ENCODE measurements at places on chromosomes 2 and 18.

GRCh38 chr2:196546151-196546919 is 93.2 kb upstream of the CCDC150 start:
- no peaks in the 10 kb centered on the region for H3K27me3 ChIP-seq
- H3K4me1 ChIP-seq, result no peaks in the 10 kb centered on the region
- DNase-seq, result no peak
- no peak overlapping the region for H3K4me3 ChIP-seq
- no peak overlapping the region for H3K27ac ChIP-seq
- H3K36me3 ChIP-seq, result no peaks in the 10 kb centered on the region

GRCh38 chr2:10400978-10401951 is 46.9 kb downstream of the ODC1 start:
- no peaks in the 10 kb centered on the region for H3K36me3 ChIP-seq
- no peaks in the 10 kb centered on the region for H3K27me3 ChIP-seq
- H3K4me1 ChIP-seq, result peaks cover 24% of the 10 kb centered on the region
- DNase-seq, result no peak

DNA sequence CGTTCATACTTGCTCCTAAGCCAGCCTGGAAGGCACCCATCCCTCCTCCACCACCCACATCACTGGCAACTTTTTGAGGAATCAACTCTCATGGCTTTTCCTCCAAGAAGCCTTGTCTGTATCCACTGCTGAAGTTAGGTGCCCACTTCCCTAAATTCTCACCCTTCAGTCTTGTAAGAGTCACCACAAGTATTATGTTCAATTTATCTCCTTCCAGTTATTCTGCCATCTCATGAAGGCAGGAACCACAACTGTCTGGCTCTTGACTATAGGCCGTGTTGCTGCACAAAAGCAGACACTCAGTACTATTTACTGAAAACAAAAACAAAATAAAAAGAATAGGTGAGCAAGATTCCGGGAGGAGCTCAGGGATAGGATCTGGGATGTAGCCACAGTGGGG is 234.8 kb downstream of the CYRIA start:
- no peaks in the 10 kb centered on the region for H3K4me1 ChIP-seq
- H3K27ac ChIP-seq, result no peak overlapping the region
- no peaks in the 10 kb centered on the region for H3K36me3 ChIP-seq
- no peaks in the 10 kb centered on the region for H3K27me3 ChIP-seq
- no peak overlapping the region for H3K4me3 ChIP-seq

- H3K27me3 ChIP-seq, result no peaks in the 10 kb centered on the region
- no peaks in the 10 kb centered on the region for H3K36me3 ChIP-seq
- H3K4me3 ChIP-seq, result no peak overlapping the region
Measured at GRCh38 chr2:191117341-191117740, 33.5 kb downstream of the STAT4 start.

- H3K27ac ChIP-seq, result no peak overlapping the region
- no peaks in the 10 kb centered on the region for H3K27me3 ChIP-seq
- H3K4me1 ChIP-seq, result no peaks in the 10 kb centered on the region
- no peaks in the 10 kb centered on the region for H3K36me3 ChIP-seq
- H3K4me3 ChIP-seq, result no peak overlapping the region
Measured at GRCh38 chr2:1026141-1026540, 75.5 kb downstream of the SNTG2 start.

DNA sequence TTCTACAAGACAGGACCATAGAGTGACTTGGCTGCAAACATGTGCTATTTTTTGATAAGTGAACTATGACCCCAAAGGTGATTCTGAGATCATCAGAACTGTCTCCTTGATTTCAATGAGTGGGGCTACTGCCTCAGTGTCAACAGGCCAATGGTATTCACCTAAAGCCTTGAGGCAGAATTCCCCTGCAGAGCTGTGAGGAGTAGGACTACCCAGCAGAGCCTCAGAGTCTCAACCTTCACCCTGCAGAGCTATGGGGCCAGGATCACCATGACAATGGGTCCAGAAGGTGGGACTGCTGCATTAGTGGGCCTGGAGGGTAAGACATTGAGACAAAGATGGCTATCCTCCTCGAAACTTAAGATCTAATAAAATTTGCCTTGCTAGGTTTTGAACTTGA is 1668.2 kb upstream of the SLC39A10 start:
- H3K4me1 ChIP-seq, result no peaks in the 10 kb centered on the region
- no peaks in the 10 kb centered on the region for H3K36me3 ChIP-seq
- H3K4me3 ChIP-seq, result no peak overlapping the region
- no peak overlapping the region for H3K27ac ChIP-seq
- no peak for DNase-seq

- peak overlapping the region; percentile 92 for H3K27ac ChIP-seq
- H3K4me3 ChIP-seq, result peak overlapping the region; percentile 33
- H3K4me1 ChIP-seq, result peaks cover 46% of the 10 kb centered on the region
- H3K27me3 ChIP-seq, result no peaks in the 10 kb centered on the region
- peak; percentile 21 for DNase-seq
- no peaks in the 10 kb centered on the region for H3K36me3 ChIP-seq
Measured at GRCh38 chr18:50092245-50092805, 102.6 kb downstream of the MYO5B start.

DNA sequence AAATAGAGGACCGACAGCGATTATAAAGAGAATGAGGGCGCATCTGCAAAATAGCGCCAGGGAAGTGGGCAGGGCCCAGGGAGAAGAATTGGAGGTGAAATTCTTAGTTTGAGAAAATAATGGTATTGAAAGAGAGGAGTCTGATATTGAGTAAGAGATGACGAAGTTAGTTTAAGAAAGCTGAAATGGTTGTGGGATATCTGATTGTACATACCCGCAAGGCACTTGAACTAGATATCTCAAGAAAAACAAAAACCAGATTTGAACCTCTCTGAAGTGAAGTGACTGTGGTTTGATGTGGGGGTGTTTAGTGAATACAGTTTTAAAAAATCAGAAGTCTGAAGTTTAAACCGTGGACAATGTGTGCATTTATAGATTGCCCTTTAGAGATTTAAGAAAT is 38.9 kb downstream of the ZNF532 start:
- DNase-seq, result no peak
- H3K4me3 ChIP-seq, result no peak overlapping the region
- H3K36me3 ChIP-seq, result no peaks in the 10 kb centered on the region
- H3K27me3 ChIP-seq, result no peaks in the 10 kb centered on the region
- H3K4me1 ChIP-seq, result no peaks in the 10 kb centered on the region
- no peak overlapping the region for H3K27ac ChIP-seq

DNA sequence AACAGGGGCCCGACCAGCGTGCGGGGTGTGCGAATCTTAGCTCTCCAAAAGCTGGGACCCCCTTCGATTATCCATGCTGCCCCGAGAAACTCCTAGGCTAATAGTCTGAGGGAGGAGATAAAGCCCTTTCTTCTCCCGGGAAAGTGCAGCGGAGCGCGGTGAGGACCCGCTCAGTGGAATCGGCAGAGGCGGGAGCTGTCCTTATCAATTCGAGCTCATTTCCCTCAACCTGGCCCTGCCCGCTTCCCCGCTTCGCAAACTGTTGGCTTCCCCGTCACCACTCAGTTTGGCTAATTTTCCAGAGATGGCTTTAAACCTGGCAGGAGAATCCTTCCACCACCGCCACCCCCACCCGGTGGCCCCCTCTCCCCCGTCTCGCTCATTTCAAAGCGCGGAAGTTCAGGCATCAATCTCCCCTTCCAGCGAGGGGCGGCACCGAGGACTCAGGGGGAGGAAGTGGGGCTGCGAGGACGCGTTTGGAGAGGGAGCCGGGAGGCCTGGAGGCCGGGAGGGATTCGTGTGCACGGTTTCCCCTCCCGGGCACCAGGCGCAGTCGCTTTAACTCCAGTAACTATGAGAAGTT is 1.6 kb downstream of the KLHL14 start:
- H3K27ac ChIP-seq, result no peak overlapping the region
- peaks cover 3% of the 10 kb centered on the region for H3K27me3 ChIP-seq
- DNase-seq, result peak; percentile 13
- peak overlapping the region; percentile 65 for H3K4me3 ChIP-seq

- no peak for DNase-seq
- no peaks in the 10 kb centered on the region for H3K4me1 ChIP-seq
- no peaks in the 10 kb centered on the region for H3K27me3 ChIP-seq
- H3K36me3 ChIP-seq, result no peaks in the 10 kb centered on the region
- H3K27ac ChIP-seq, result no peak overlapping the region
Measured at GRCh38 chr2:63999049-63999448, 20.2 kb downstream of the VPS54 start.

GRCh38 chr2:102618452-102619413 is 620 bp upstream of the SLC9A2 start:
- no peaks in the 10 kb centered on the region for H3K36me3 ChIP-seq
- H3K4me1 ChIP-seq, result no peaks in the 10 kb centered on the region
- DNase-seq, result no peak
- peaks cover 9% of the 10 kb centered on the region for H3K27me3 ChIP-seq
- peak overlapping the region; percentile 49 for H3K4me3 ChIP-seq

- no peaks in the 10 kb centered on the region for H3K4me1 ChIP-seq
- no peak overlapping the region for H3K27ac ChIP-seq
- no peaks in the 10 kb centered on the region for H3K36me3 ChIP-seq
Measured at GRCh38 chr2:156486147-156486546, 50.0 kb downstream of the GPD2 start.

Measured in MM.1S (cell line).